Fibroblast of upper back skin (primary cell): ENCODE measurements at places on chromosomes 16 and 17.

GRCh38 chr17:65104973-65105372, 32.2 kb upstream of the RGS9 start:
- no peak for DNase-seq

GRCh38 chr16:68086336-68086841, 1.2 kb downstream of the NFATC3 start:
- peak; percentile 25 for DNase-seq

GRCh38 chr17:34257299-34257985, 2.4 kb downstream of the CCL2 start:
- DNase-seq, result no peak

DNA sequence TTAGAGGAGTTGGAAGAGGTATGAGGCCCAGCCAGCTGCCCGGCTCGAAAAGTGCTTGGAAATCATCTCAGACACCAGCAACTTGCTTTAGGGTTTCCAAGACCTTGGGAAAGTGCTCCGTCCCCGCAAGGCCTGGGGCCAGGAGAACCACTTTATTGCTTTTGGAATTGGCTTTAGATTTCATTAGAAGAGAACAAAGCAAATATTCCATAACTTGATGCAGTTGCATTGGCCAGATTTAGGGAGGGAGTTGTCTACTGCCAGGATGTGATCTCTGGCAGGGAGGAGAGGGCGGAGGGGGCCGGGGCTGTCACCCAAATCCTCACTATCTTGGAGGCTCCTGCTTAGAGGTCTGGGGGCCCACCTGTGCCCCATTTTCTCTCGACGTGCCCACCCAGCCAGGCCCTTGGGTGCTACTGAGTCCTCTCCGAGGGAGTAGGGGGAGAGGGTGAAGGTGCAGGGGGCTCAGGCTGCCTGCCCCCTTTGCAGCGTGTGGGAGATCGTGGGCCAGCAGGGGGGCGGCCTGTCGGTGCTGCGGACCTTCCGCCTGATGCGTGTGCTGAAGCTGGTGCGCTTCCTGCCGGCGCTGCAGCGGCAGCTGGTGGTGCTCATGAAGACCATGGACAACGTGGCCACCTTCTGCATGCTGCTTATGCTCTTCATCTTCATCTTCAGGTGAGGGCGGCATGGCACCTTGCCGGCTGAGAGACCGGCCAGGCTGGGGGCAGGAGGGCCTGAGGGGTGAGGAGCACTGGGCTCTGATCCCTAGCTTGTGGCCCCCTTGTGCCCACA, 30.6 kb downstream of the CACNA1G start:
- no peak for DNase-seq

DNA sequence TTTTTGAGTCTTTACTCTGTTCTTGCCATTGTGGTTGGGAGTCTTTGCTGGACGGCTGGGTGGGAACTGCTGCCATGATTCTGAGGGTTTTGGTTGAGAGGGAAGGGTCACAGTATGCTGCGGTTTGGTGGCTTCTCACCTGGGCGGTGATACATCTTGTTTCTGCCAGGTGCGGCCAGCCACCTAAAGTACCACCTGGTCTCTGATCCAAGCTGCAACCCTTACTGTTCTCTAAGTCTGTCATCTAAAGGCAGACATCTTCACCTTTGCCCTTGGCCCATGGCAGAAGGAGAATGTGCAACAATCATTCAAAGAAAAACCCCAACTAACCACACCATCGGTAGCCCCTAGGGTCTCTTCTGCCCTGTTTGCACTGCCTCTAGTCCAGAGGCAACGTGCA, 19.6 kb upstream of the MPO start:
- no peak for DNase-seq

DNA sequence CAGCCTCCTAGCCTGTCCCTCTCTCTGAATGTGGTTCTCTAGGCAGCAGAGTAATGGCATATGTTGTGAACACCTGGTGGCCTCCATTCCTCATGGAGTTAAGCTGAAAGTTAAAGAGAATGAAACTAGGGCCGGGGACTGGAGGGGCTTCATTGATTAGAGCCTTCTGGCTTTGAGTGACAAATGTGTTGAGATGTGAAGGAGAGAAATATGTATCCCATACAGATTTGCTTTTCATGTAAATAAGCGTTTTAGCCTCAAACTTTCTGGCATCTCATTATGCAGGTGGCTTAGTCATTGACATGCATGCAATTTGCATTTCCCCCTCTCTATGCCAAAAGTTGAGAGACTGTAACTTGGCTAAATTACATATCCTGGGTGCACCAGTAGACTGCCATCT, 537.7 kb upstream of the EEF2KMT start:
- no peak for DNase-seq

DNA sequence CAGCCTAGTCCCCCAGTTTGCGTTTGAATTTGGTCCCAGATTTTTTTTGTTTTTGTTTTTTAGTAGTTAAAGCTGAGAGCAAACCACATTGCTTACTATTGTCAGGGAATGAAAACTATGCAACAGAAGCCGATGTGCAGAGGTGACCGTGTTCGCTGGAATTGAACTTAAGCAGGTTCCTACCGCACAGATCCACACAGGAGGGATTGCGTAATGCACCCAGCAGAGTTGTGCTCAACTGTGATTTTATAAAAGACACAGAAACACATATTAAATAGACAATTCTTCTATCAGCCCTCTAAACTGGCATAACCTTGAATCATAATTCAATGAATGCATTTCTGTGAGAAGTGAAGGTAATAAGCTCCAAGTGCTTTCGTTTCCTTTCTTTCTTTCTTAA, 443.0 kb downstream of the WWOX start:
- no peak for DNase-seq

DNA sequence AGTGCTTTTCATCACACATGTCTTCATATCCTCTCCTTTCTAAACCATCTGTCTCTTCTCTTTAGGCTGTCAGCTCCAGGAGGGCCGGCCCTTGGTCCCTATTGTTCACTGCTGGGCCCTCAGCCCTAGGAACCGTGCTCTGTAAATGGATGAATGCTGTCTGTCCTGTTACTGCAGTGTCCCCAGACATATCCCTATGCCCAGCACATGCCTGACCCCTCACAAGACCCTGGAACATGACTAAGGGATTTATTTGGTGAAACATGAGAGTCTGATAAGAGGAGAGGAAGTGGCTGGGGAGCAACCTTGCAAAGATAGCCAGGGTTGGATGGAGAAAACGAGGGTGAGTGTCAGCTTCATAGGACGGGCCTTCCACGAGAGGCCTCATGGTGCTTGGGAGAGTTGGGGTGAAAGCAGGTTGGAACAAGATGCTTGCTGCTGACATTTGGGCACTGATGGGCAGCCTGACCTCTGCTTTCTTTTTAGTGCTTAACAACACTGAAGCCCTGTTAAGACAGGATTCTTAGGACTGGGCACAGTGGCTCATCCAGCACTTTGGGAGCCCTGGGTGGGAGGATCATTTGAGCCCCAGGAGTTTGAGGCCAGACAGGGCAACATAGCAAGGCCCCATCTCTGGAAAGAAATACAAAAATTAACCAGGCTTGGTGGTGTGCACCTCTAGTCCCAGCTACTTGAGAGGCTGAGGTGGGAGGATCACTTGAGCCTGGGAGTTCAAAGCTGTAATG, 39.0 kb downstream of the ABCC1 start:
- DNase-seq, result no peak

- DNase-seq, result no peak
Measured at GRCh38 chr16:47342055-47342454, 118.8 kb downstream of the ITFG1 start.
